ENCODE measurements at places on chromosomes 13 and 19.

DNA sequence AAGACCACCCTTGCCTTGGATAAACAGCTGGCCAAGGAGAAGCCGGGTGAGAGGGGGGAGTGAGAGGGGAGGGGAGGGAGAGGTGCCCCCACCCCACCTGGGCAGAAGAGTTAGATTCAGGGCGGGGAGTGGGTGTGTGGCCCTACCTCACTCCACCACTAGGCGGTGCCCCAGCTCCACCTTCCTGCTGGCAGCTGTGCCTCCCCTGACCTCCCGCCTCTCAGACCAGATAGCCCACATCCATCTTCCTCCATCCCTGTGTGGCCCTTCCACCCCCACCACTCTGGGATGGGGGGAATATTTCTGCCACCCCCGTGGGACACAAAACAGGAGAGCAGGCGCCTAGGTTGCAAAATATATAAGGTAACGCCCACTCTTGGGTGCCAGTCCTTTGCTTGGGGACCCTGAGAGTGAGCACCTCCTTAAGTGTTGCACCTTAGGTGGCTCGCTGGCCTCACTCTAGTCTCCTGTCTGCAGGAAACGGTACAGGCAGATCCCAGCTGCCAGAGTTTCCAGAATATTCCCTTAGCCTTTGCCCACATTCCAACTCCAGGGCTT lies 13.8 kb upstream of the EHD2 start:
- peak; percentile 76 for DNase-seq

- no peak for DNase-seq
These were observed 7.0 kb downstream of the PLVAP start for GRCh38 chr19:17370026-17370587.

DNA sequence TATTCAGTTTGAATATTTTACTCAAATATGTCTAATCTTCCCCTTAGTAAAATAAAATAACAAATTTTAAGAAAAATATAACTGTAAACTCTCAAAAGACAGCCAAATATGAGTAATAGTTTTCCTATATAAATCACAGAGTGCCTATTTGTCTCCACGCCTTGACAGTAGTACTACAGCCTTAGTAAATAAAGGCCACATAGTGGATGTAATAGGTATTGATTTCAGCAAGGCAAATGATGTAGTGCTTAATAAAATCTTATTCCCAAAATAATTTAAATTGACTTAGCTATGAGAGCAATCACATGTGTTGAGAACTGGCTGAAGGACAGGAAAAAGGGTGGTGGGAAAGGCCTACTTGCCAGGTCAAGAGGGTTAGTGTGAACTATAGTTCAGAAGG lies 747.2 kb downstream of the OLFM4 start:
- DNase-seq, result no peak

- DNase-seq, result no peak
These were observed 14.2 kb upstream of the SLC15A1 start for GRCh38 chr13:98766697-98767096.

DNA sequence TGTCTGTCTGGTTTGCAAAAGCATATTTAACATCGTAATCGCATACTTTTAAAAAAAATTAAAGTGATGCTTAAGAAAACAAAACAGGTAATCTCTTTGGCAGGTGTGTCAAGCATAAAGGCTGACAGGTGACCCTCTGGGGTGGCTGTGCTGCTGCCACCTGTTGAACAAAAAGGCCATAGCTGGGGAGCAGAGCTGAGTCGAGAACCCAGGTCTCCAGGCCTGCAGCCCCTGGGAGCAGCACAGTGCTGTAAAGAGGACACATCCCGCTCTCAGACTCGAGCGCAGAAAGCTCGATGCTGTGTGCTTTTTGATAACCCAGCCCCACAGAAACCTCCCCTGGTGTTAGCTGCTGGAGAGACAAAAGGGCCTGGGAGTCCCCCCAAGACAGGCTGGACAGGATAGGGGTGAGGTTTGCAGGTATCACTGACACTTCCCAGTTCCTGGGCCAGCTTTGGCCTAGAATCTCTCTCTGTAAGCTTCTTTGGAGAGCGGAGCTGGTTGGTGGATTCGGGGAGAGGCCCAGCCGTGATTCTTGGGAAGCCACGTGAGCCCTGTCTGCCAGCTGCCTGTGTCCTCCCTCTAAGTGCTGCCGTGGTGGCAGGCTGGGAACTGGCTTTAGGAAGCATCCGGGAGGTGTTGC lies 66.9 kb downstream of the C13orf42 start:
- no peak for DNase-seq

DNA sequence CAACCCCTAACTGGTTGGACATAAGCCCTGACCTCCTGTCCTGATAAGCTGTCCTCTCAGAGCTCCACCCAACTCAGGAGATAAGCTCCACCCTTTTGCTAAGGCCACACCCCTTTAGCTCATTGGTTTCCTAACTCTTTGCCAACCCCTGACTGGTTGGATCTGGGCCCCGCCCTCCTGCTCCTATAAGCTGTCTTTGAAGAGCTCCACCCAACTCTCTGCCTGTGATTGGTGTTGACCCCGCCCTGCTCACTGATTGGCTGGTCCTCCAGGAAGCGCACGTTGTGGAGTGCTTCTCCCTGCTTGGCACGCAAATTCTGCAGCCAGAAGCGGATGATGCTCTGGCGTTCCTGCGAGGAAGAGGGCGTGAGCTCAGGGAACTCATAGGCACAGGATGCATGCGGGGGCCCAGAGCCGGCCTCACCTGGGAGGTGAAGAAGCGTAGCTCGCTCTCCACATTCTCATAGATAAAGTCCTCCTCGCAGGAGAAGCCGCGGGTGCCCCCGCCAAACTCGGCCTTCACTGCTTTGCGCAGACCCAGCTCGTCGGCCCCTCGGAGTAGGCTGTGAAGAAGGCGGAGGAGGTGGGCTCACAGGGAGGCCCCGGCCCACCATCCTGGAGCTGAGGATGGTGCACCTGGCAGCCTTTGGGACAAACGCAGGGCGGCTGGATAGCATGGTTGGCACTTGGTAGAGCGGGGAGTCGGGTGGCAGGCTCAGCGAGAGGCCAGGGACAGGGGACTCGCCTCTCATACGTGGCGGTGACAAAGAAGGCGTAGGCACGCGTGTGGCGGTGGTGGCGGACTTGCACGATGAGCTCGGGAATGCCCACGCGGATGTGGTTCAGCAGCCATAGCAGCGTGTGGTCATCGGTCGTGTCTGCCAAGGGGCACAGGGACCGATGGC lies 1.7 kb downstream of the ANO8 start:
- DNase-seq, result no peak

GRCh38 chr19:11639602-11640471 lies 42.6 kb downstream of the ZNF627 start:
- peak; percentile 97 for DNase-seq

- no peak for DNase-seq
These were observed 158.9 kb downstream of the CACNA1A start for GRCh38 chr19:13347367-13347766.

DNA sequence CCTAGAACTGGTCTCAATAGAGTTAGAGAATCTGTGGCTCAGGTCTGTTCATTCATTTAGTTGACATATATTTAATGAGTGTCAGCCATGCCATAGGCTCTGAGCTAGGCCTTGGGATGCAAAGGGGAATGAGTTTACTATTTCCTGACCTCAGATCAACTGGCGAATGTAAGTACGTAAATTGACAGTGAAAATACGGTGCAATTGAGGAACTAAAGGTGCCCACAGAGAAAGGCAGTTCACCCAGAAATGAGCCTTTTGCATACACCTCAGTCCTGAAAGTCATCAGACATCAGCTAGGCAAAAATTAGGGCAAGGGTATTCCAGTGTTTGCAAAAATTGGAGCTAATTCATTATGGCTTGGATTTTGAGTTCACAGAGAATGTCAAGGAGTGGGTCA lies 20.6 kb upstream of the UPF3A start:
- no peak for DNase-seq

GRCh38 chr19:1411255-1412191 lies 4.1 kb downstream of the DAZAP1 start:
- DNase-seq, result peak; percentile 58

DNA sequence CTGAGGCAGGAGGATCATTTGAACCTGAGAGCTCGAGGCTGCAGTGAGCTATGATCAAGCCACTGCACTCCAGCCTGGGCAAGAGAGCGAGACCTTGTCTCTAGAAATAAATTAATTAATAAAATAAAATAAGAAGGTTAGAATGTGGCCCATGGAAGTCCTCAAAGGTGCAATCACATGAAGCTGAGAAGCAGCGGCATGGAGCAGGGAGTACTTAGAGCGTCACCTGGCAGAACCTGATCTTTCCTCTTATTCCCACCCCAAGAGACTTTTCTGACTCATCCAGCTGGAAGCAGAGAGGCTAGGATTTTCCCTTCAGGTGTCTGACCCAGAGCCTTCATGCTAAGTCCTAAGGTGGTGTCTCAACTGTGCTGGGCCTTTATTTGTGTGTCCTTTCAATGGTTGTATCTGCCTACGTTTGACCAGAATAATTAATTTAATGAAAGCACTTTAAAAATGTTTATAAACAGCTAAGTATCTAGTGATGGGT lies 8.9 kb upstream of the MRPS31 start:
- no peak for DNase-seq

- DNase-seq, result no peak
These were observed 452.7 kb downstream of the FOXO1 start for GRCh38 chr13:40213779-40214178.

DNA sequence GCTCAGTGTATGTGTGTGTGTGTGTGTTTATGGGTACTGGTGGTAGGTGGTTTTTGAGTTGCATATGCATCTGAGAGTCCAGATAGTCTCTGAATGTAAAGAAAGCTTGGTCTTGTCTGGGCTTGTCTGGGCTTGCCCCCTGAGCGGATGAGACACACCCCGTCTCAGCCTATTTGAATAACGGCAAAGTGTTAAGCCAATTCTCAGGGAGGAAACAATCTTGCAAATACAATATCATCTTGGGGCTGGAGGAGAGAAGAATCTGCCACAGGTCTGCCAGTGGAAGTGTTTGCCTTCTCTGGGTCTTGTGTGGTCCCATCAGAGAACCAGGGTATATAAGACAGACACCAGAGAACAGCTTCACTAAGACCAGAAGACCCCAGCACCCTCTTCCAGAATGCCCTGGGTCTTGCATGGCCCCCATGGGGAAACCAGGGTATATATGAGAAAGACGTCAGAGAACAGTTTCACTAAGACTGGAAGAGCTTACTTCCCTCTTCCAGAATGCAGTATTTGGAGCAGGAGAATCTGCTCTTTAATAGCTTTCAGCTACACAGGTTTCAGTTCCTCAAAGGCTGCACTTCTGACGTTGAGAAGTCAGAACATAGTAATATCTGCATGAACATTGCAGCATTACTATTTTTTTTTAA lies 13.3 kb downstream of the CD70 start:
- DNase-seq, result no peak

GRCh38 chr19:27657271-27658051 lies 1555.5 kb downstream of the UQCRFS1 start:
- no peak for DNase-seq

DNA sequence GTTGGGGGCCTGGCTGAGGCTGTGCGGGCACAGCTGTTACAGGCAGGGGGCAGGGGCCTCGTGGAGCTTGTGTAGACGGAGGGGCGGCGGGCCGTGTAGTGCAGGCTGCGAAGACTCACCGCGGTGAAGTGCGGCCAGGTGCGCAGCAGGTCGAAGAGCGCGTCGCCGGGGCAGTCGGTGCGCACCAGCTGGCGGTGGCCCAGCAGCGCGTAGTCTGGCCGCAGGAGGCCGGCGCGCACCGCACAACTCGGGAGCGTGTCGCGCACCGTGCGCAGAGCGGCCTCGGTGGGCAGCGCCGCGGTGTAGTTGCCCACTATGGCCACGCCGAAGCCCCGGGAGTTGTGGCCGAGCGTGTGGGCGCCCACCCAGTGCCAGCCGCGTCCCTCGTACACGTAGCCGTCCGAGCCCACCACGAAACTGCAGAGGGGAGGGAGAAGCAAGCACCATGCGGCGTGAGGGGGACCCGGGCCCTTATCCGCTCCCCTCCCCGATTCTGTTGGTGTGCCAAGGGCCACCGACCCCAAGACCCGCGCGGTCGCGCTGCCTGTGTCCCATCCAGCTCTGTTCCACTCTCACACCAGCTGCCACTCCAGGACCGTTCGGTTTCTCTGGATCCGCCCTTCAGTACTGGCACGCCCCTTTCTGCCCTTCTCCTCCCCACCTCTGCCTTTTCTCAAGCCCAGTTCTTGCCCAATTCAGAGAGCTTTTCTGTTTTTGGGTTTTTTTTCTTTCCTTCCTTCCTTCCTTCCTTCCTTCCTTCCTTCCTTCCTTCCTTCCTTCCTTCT lies 5.4 kb upstream of the RASAL3 start:
- peak; percentile 65 for DNase-seq

GRCh38 chr19:2678044-2678671 lies 24.3 kb downstream of the GNG7 start:
- no peak for DNase-seq

DNA sequence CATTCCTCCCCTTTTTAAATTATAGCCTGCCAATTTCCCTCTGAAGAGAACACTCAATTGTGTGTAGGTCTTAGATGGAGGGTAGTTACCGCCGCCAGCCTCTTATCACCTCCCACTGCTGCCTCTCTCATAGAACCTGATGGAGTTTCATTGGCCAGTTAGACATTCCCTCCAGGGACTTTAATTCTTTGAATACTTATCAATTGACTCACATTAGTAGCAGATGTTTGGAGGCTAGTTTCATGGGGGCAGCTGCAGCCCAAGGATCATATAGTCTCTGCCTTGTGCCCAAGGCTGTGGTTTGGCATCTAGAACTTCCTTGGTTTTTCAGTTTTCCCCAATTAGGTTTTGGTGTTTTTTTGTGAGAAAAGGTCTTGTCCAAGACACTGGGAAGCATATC lies 318.9 kb upstream of the HTR2A start:
- DNase-seq, result peak; percentile 39

DNA sequence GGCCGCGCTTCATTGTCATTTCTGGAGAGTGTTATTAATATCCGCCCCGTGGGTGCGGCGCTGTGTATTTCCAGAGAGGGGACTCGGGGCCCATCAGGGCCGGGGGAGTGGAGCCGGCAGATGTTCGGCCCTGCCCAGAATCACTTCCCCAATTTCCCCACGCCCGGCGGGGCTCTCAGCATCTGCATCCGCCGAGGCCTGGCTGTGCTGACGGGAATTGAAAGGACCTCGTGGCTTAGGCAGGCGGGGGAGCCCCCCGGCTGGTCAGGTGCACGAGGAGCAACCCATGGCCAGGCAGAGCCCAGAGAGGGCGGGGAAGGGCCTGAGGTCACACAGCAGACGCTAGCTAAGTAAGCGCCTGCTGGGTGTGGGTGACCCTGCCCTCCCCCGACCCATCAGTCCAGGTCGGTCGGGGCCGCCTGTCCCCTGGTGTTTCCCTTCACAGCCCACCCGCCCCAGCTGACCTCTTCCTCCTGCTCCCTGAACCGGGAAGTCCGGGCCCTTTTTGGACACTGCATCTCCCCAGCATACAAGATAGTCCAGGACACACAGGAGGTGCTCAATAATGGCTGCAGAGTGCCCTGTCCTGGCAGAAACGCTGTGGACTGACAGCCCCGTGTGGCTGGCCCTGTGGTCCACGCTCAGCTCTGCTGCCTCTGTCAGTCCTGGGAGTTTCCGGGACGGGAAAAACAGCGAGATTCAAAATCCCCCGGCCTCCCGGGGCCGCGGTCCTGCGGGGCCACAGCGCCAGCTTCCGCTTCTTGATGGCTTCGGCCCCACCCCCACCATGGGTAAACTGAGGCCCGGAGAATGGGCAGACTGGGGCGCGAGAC lies 22.1 kb downstream of the ARID3A start:
- DNase-seq, result no peak

DNA sequence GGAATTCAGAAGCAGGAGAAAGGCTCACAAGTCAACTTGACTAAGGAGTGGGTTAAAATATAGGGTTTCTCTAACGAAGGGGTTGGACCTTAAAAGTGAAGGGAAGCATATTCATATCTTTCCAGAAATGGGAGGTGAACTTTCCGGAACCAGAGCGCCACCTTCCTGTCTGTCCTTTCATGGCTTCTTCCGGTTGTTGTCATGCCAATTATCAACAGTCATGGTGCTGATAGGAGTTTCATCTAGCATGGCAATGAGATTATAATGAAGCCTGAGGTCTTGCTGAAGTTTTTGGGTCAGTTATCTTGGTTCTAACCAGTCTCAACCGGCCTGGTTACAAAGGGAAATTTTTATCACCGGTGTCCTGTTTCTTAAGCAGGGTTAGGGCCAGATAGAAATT lies 162.9 kb upstream of the NBEA start:
- no peak for DNase-seq

All from AG20443 (cell line).